ENCODE measurements at places on chromosomes 13 and 19. TPM values are rescaled to one million over a fixed set of nuclear protein-coding genes. Genes with fewer than 3 reads are reported as not detected.

Gene IFNL1
- not detected for total RNA-seq

Gene MEIOSIN
- total RNA-seq = not detected

GRCh38 chr13:39968646-39969475, 313.4 kb downstream of the COG6 start:
- no peak for DNase-seq

GRCh38 chr19:32865326-32865725, 4.2 kb downstream of the SLC7A9 start:
- DNase-seq = no peak

Gene WDR87
- not detected for total RNA-seq

Gene ZNF667
- total RNA-seq = 1.4 TPM

- DNase-seq = no peak
Measured at GRCh38 chr13:75319254-75319653, 162.7 kb downstream of the TBC1D4 start.

- DNase-seq = no peak
Measured at GRCh38 chr13:76438050-76438449, 448.2 kb downstream of the KCTD12 start.

DNA sequence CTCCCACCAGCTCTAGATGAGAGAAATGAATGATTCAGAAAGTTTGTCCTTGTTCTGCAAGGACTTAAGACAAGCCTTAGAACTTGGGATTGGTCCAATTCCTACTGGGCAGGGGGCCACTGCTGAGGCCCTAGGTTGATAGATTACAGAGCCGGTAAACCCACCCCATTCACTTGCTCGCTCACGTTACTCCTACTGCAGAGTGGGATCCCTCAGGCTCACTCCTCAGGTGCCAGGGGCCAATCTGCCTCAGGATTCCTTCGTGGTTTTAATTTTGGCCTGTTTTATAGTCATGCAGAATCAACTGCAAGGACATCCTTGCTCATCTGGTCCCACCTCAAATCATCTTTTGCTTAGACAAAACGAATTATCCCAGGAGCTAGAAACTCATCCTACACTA, 59.0 kb downstream of the SERP2 start:
- no peak for DNase-seq

GRCh38 chr13:95341441-95341840, 40.2 kb upstream of the ABCC4 start:
- DNase-seq = no peak

Gene GZMM
- 3.6 TPM for total RNA-seq

- DNase-seq = no peak
Measured at GRCh38 chr13:49667773-49668172, 23.5 kb downstream of the EBPL start.

Gene JSRP1
- total RNA-seq = not detected

Gene ZNF497
- 2.5 TPM for total RNA-seq

- no peak for DNase-seq
Measured at GRCh38 chr19:1177322-1178114, 3.5 kb upstream of the SBNO2 start.

Gene SIGLEC12
- total RNA-seq = 5.9 TPM

Gene SHISA7
- not detected for total RNA-seq

Gene SH2D3A
- 21.2 TPM for total RNA-seq

Gene PEAK3
- total RNA-seq = 7.5 TPM

- DNase-seq = no peak
Measured at GRCh38 chr13:56773148-56773547, 367.6 kb upstream of the PRR20A start.

- DNase-seq = no peak
Measured at GRCh38 chr19:40312533-40312932, 27.4 kb upstream of the AKT2 start.

GRCh38 chr19:18284712-18285360, 3.4 kb upstream of the JUND start:
- DNase-seq = no peak

Gene ZNF99
- total RNA-seq = 0.06 TPM
